GM13976 (cell line): ENCODE measurements at places on chromosomes 1 and 21.

DNA sequence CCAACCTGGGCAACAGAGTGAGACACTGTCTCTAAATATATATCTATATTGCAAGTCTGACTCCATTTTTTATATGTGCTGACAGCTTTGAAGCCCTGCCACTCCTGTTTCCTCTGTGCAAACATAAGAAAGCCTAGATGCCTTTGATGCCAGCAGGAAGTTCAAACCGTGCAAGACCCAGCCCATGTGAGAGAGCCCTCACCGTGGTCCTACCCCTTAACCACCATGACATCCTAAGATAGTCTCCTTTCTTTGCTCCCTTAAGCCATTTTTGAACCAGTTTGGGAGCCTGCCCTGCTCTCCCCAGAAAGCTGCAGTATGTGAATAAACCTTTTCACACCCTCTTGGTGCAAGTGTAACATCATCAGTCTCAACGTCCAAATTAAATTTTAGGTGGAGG is 3.7 kb upstream of the DIPK1A start:
- DNase-seq: no peak

GRCh38 chr1:154957091-154957657 is 1.3 kb upstream of the PBXIP1 start:
- DNase-seq: no peak

GRCh38 chr1:114131526-114132220 is 22.0 kb downstream of the SYT6 start:
- no peak for DNase-seq

- no peak for DNase-seq
These were observed 47.9 kb upstream of the LEPR start for GRCh38 chr1:65372557-65372956.

- no peak for DNase-seq
These were observed 1.8 kb upstream of the EXTL1 start for GRCh38 chr1:26019641-26020315.

DNA sequence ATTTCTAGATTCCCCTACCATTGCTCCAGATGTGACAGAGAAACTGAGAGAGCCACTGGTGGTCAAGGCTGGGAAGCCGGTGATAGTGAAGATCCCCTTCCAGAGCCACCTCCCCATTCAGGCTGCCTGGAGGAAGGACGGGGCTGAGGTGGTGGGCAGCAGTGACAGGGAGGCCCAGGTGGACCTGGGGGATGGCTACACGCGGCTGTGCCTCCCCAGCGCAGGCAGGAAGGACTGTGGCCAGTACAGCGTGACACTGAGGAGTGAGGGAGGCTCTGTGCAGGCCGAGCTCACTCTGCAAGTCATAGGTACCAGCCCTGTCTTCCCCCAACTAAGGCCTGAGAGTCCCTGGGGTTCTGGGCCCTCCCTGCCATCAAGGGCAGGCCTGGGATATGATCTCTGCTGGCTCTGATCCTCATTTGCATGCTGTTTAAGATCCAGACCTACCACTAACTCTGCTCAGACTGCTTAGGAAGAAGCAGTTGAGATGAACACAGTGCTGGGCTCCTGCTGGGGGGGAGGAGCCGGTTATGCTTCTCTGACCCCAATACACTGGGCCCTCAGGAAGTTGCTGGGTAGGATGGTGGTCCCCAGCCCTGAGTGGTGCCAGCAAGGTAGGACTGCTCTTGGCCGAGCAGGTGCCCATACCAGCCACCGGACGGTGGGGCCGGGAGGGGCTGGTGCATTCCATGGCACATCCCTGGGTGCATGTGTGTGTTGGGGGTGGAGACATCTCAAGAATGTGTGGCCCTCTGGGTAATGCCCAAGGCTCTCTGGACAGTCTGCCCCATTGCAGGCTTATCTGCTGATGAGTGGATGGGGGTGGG is 25.1 kb downstream of the IGFN1 start:
- no peak for DNase-seq

DNA sequence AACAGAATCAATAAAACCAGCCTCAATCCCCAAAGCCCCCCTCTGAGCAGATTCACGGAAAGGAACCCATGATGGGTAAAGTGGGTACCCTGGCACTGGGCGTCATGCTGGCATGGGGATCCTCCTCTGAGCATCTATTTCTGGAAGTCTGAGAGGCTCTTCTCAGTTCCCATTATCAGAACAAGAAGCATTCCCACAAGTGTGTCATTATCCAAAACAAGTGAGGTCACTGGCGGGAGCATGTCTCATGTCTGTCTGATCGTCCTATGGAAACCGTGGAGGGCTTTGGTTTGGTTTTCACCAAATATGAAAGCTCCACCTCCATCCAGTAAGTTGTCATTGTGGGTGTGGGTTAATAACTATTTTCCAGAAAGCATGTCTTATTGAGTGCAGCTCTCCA is 70.7 kb downstream of the PGM1 start:
- DNase-seq: no peak

- DNase-seq: no peak
These were observed 402.6 kb upstream of the NFIA start for GRCh38 chr1:60679524-60680375.

GRCh38 chr1:208170252-208170651 is 73.9 kb downstream of the PLXNA2 start:
- DNase-seq: no peak

- DNase-seq: no peak
These were observed 986.6 kb upstream of the ADAMTS5 start for GRCh38 chr21:27953340-27954045.

GRCh38 chr1:164433818-164434170 is 125.2 kb upstream of the PBX1 start:
- no peak for DNase-seq

GRCh38 chr1:64251971-64252370 is 48.5 kb downstream of the UBE2U start:
- no peak for DNase-seq

DNA sequence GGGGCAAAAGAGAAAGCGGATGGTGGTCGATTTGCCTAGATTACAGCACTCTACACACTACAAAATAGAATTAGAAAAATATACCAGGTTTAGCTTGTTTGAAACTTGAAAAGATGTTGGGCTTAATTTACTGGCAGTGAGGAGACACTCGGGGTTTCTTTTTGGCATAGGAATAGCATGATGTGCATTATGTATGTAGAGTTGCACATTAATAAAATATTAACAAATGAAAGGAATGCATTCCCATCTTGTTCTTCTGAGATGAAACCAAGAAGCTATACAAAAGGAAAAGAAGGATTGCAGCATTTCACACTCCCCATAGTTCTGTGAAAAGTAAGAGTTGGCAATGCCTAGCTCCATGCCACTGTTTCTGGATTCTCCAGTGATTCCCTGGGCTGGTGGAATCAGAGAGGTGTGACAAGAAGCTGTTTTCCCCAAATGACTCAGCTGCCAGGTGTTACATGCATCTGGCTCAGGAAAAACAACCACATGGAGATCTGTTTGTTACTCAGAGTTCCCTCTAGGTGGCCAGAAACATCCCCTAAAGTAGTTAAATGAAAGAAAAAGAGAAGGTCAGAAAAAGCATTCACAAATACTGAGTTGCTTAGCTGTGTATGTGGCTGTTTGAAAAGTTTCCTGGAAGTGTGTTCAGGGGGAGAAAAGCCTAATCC is 115.6 kb downstream of the UCK2 start:
- no peak for DNase-seq
